ENCODE measurements at places on chromosomes 1 and 21.

- DNase-seq: no peak
These were observed 183.3 kb upstream of the TMEM51 start for GRCh38 chr1:14970115-14970798.

- no peak for DNase-seq
These were observed 460.1 kb upstream of the RUNX1 start for GRCh38 chr21:35509001-35509704.

GRCh38 chr1:224380003-224380402 lies 23.3 kb downstream of the CNIH4 start:
- no peak for DNase-seq

- DNase-seq: no peak
These were observed 21.0 kb downstream of the NKAIN1 start for GRCh38 chr1:31218705-31219104.

- DNase-seq: no peak
These were observed 53.6 kb downstream of the TESK2 start for GRCh38 chr1:45437323-45437722.

DNA sequence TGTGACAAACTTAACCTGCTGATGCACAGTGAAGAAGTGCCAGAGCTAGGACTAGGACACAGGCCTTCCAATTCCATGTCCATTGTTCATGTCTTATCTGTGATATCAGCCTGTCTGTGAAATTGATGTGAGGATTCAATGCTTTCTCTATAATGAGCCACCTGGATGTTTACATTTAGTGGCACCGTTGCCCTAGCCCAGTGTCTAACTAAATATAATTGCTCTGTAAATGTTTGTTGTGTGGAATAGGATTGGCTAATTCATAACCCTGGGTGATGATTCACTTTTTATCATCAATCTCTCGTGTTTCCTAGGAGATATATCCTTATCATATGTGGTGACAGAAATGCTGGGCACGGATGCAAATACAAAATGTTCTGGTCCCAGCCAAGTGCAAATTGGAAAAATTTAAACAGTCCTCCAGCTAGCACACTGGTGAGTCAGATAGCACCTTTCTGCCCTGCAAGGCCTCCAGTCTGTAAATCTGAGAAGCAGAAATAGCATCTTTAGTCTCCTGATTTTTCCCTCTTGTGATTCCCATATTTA lies 46.9 kb upstream of the GNG12 start:
- DNase-seq: no peak

GRCh38 chr1:229889031-229889517 lies 178.0 kb upstream of the GALNT2 start:
- DNase-seq: no peak

- DNase-seq: no peak
These were observed 3.5 kb downstream of the MARCKSL1 start for GRCh38 chr1:32332290-32333079.

DNA sequence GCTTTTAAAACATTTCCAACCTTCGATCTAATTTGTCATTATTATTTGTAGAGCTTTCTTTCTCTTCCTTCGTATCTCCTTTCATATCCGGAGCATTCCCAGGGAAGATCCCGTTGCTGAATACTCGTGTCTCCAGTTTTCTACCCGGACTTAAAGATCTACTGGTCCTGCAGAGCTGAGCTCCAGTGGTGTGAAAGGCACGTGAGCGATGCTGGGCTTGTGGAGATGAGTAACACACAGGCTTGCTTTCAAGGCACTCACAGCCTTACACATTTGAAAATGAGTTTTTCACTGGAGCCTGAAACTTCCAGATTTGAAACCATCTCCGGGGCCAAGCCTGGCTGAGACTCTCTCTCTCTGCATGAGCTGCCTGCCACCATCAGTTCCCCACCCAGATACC lies 428.3 kb downstream of the KIF26B start:
- no peak for DNase-seq

DNA sequence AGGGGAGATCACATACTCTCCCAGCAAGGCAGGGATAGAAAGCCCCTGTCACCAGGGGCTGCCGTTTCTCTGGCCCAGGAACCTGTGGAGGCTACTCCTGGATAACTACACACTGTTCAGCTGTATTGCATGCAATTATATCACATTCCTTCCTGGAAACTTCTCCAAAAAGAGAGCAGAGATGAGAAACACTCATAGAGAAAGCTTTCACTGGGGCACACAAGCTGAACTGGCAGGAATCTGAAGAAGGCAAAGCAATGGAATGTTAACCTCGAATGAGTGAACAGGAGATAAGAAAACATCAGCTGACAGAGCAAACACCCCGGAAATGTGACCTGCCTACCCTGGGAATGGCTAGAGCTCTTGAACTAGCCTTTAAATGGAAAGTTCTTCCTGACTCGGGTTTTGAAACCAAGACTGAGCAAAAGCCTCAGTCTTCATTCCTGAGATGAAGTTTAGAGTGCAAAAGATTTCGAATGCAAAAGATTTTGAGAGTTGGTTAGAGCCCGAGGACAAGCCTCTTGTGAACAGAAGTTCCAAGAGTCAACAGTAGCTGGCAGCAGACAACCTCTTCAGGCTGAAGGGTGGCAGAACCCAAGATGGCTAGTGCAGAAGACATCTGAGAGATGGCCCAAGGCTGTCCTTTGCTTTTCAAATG lies 32.3 kb downstream of the CCN1 start:
- peak; percentile 31 for DNase-seq

DNA sequence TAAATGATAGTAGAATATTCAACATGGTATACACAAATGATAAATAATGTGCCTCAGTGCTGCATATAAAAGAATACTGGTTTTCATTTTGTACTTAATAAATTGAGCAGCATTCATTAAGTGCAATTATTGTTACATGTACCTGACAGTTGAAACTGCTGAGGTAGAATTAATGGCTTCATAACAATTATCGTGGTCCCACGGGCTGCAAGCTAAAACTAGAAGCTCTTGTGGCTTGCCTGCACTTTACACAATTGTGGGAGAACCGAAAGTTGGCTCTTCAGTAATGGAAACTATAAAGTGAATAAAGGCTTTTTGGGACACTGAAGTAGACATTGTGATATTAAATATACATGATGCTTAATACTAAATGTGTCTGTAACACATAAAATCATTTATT lies 23.2 kb downstream of the INSL5 start:
- DNase-seq: no peak

GRCh38 chr21:25689226-25689625 lies 45.5 kb downstream of the ATP5PF start:
- no peak for DNase-seq

- DNase-seq: no peak
These were observed 29.2 kb downstream of the NEGR1 start for GRCh38 chr1:72253132-72253531.

DNA sequence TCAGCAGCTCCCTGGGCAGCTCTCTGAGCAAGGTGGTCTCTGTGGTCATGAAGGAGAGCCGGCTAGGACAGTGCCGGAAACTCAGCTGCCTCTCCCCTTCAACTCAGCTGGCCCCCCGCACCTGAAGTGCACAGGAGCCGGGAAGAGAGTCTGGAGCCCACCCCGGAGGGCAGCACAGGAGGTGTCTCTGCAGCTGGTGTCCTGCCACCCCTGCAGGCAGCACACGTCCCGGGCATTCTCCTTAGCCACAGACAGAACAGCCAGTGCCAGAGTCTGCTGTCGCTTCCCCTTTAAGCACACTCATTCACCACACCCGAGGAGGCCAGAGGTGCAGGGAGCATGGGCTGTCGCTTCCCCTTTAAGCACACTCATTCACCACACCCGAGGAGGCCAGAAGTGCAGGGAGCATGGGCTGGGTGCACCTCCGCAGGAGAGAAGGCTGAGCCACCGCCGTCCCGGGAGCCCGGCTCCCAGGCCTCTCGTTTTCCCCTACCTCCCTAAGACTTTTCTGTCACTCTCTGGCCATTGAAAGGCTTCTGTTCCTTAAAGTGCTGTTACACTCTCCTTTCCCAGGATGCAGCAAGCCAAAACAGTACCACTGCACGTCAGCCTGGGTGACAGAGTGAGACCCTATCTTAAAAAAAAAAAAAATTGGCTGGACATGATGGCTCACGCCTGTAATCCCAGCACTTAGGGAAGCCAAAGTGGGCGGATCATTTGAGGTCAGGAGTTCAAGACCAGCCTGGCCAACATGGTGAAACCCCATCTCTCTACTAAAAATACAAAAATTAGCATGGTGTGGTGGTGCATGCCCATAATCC lies 16.9 kb upstream of the SAMD11 start:
- no peak for DNase-seq

DNA sequence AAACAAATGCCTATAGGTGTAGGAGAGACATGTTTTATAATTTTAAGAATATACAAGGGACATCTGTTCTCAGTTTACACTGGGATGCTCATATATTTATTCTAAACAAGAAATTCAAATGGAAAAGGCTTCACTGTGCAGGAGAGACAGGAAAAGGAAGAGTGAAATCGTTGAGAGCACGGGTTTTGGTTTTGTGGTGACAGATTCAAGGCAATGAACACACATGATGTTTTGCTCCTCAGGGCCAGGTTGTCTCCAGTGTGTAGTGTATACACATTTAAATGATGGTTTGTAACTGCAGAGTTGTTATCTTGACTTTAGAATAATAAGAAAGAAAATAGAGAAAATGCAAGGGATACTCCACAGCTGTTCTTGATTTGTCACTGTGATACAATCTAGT lies 73.7 kb downstream of the S1PR1 start:
- no peak for DNase-seq

DNA sequence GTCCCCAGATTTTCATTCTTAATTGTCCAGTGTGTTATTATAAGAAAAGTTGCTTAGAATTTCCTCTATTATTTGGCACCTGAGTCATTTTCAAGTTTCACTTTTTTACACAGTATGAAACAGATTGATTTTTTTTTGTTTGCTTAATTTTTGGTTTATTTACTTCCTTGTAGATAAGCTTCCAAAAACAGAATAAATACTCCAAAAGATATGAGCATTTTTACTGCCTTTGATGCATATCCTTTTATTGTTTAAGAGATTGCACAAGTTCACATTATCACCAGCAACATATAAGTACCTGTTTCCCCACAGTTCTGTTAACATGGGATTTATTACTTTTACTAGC lies 36.3 kb upstream of the AHCYL1 start:
- no peak for DNase-seq

DNA sequence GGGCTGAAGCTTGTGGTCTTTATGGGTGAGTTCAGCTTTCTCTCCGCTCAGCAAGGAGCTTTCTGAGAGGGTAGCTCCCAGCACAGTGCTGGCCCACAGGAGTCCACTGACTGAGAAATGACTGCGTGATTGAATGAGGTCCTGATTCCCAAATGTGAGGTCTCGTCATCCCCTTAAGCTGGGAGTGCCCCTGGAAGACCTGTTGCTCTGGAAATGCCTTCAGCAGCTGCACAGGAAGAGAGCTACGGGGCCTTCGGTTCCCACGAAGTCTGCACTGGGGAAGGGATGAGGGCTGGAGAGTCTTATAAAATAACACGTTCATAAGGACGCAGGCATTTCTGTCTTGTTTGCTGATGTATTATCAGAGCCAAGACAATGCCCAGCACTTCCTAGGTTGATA lies 14.0 kb downstream of the TNNT2 start:
- no peak for DNase-seq

DNA sequence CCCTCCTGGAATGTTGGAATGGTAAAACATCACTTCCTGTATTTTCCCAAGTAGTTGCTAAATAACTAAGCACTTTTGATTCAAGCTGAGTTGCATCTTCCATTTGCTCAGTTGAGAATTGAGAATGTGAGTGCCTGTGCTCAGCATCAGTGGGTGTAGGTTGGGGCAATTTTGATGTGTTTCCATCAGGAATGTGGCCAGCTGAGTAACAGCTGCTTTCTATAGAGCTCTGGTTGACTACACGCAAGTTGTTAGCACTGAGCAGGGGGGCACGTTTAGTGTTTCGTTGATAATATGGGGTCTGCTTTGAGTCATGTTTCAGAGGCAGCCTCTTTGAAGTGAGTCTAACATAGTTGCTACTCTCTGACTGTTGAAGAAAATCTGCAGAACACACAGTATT lies 41.5 kb downstream of the LRRC53 start:
- DNase-seq: no peak

- DNase-seq: no peak
These were observed 338.2 kb downstream of the KIF26B start for GRCh38 chr1:245493029-245493428.

DNA sequence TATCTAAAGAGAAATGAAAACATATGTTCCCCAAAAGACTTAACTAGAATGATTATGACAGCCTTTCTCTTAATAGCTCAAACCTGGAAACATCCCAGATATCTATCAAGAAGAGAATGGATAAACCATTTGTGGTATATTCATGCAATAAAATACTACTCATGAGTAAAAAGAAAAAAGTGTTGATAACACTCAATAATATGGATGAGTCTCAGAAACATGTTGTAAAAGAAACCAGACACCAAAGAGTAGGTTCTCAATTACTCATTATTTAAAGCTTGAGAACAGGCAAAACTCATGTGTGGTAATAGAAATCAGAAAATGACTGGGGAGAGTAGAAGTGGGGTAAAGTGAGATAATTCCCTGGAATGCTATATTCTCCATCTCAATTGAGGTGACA lies 154.1 kb downstream of the PHTF1 start:
- no peak for DNase-seq

- no peak for DNase-seq
These were observed 386.6 kb upstream of the POU3F1 start for GRCh38 chr1:38433084-38433722.

DNA sequence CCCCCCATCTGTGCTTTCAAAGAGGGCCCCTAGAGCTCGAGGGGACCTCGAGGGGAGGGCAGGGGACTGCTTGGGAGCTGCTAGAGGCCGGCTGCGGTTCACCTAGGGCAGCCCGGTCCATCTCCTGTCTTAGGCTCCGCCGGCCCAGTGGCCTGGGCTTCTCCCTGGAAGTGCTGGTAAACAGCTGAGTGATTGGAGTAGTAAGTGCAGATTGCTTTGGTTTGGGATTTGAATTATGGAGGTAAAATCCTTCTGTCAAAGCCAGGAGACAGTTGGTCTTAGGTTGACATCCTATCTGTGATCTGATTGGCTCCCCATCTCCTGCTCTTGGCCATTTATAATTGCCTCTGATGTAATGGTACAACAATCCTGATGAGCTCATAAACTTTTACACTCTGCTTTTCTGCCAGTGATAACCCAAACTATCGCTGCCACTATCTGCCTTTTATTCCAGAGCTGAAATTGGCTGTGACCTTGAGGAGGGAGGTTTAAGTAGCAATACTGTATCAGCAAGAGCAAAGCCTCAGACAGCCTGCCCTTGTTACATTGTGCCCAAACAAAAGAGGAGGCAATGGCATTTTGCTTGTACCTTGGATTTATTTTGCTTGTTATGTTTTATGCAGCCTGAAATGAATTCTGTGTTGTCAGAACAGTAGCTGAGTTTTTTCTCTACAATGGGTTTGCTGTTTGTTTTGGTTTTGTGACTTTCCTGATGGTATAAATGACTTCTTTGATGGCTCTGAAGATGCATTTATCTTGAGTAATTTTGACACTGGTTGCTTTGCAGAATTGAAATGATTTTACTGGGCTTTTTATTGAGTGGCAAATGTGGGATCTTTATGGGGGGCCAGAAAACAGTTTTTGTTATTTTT lies 2.4 kb downstream of the ARID1A start:
- DNase-seq: peak; percentile 90

GRCh38 chr1:182791281-182792179 lies 2.0 kb downstream of the NPL start:
- DNase-seq: no peak

- no peak for DNase-seq
These were observed 40.5 kb downstream of the BRINP2 start for GRCh38 chr1:177211231-177211630.

Data from renal pelvis (tissue), 12 donors.